NCI-H1092 (cell line): ENCODE measurements at places on chromosomes 12 and 14.
A peak's percentile ranks its signal among the peaks of the same experiment; 100 is the strongest.

GRCh38 chr14:102898776-102899515 is 23.5 kb upstream of the AMN start:
- DNase-seq: no peak

GRCh38 chr12:53972152-53972702 is 699 bp upstream of the HOXC11 start:
- no peak for DNase-seq

GRCh38 chr12:55726971-55727370 is 1.8 kb downstream of the CD63 start:
- no peak for DNase-seq

DNA sequence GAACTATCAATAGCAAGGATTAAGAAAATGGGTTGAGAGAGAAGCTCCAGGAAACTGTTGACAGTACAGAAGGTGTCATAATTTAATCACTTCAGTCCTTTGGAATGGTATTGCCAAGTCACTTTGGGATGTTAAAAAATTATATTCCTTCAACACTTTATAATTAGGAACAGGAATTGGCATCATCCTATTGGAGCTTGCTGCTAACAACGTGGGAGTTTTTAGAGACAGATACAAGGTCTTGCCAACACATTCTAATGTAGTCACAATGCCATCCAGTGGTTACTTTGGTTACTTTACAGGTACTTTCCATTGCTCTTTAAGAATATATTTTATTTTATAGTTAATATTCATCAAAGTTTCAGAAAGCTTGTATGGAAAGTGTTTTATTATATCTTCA is 310.1 kb downstream of the SYT1 start:
- DNase-seq: no peak

DNA sequence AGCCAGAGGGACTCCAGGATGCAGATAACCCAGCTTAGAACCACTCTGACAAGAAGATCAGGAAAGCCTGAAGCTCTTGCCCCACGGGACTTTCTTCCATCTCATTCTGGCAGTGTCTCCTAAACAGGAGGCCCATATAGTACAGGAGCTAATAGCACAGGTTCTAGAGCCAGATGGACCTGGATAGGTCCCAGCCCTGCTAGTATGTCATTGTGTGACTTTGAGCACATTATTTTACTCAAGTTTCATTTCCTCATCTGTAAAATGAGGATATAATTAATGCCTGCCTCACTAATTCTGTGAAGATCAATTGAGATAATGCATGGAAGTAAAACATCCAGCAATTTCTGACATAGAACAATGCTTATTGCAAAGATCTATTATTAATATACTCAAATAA is 66.5 kb upstream of the GZMB start:
- no peak for DNase-seq

GRCh38 chr14:103028161-103028767 is 29.1 kb downstream of the CDC42BPB start:
- DNase-seq: no peak

DNA sequence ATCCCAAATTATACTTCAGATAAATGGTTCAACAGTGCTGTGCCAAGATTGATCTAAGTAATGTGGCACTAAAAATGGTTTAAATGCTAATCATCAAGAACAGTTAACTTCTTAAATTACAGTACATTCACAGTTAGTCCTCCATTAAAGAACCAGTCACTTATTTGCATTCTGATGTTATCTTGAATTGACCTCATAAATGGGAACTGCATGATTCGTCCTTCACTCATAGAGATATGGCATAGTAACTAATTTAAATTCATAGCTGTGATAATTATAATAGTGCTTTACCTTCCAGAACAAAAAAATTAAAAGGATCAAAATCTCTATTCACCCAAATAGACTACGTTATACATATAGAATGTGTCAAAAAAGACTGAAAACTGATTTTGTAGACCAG is 61.1 kb downstream of the COCH start:
- DNase-seq: no peak

- no peak for DNase-seq
These were observed 104.5 kb upstream of the MED13L start for GRCh38 chr12:116381744-116382685.

- DNase-seq: no peak
These were observed 9.2 kb downstream of the CIPC start for GRCh38 chr14:77107228-77107627.

DNA sequence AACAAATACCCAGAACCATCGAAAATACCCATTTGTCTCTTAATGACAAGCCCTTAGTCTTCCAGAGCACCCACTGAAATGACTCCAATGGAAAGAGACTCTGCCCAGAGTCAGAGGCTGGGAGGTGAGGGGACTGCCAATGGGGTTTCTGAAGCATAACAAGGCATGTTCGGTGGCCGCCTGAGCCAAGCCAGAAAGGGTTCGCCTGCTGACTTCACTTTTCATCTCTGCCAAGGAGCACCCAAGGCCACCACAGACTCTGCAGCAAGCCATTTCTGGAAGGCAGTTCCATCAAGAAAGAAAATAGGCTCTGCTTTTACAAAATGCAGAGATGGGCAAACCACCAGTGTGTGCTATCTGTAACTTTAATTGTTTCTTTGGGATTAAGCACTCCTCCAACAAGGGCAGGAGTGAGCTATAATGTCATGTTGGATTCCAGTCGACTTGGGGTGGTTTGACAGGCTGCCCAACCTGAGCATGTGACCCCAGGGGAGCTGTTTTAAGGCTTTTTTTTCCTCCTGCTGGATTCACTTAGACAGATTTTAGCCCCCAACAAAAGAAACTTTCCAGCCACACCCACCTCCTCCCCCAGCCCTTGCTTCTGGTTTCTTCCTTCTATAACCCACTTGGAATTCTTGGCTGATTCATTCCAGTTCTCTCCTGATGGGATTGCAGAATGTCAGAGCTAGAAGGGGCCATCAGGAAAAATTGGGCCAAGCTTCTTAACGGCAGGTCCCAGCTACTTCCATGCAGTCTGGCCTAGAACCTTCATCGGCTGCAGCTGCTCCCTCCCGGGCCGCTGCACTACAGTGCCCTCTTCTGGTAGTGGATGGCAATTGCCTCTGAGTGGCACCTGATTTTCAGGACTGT is 24.1 kb downstream of the CKAP4 start:
- DNase-seq: peak; percentile 37

DNA sequence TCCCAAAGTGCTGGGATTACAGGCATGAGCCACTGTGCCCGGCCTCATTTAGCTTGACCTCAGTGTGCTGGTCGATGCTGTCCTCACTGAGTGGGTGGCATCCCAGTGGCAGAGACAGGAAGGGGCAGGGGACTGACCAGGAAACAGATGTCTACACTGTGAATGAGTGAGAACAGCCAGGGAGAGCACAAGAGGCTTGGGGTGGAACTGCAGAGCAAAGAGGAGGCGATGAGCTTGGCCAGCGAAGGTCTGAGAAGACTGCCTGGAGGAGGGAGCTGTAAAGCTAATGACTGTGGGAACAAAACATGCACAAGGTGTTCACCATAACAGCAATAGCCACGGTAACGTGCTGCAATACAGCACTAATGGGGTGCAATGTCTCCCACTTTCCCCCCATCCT is 57.2 kb upstream of the BEGAIN start:
- DNase-seq: no peak

DNA sequence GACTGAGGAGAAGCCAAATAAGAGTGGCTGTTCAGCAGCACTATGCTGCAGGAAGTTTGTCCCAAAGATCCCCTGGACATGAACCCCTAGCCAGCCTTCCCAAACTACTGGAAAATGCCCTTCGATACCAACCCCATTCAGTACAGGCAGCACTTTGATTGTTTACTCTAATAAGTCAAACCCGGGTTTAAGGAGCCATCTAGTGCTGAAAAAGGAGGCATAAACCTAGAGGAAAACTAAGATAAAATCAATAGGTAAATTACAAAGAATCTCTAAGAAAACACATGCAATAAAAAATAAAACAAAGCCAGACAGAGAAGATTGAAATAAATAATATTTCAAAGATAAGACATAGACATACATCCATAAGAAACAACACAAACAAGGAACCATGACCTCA is 771.6 kb downstream of the RPS29 start:
- no peak for DNase-seq

- peak; percentile 23 for DNase-seq
These were observed 61.2 kb upstream of the GRIP1 start for GRCh38 chr12:66739940-66740651.
